ENCODE measurements at places on chromosomes 1 and 21. TPM values are rescaled to one million over a fixed set of nuclear protein-coding genes. Genes with fewer than 3 reads are reported as not detected.

Gene PRRX1
- total RNA-seq: 113 TPM

Gene DLGAP3
- 0.12 TPM for total RNA-seq

Gene OLFML3
- total RNA-seq: 64.8 TPM

Gene LIN28A
- total RNA-seq: not detected

Gene G0S2
- 168 TPM for total RNA-seq

Gene CR1
- total RNA-seq: not detected

Gene C1orf167
- 0.24 TPM for total RNA-seq

Gene CDA
- not detected for total RNA-seq

Gene ACADM
- 28.3 TPM for total RNA-seq

Gene RGS18
- total RNA-seq: not detected

Gene IGSF9
- not detected for total RNA-seq

Gene TRIM46
- 1.3 TPM for total RNA-seq

Gene FMO2
- total RNA-seq: 98.5 TPM

Gene S100A14
- total RNA-seq: not detected

Gene ATP1A2
- 1.8 TPM for total RNA-seq

Gene OLFML2B
- 44.1 TPM for total RNA-seq

Gene FLG2
- not detected for total RNA-seq

Gene RHBDL2
- not detected for total RNA-seq

Gene GNG12
- 129 TPM for total RNA-seq

Gene RAP1GAP
- total RNA-seq: 0.29 TPM

Gene DCST1
- total RNA-seq: not detected

Gene YBX1
- total RNA-seq: 528 TPM

Gene C1orf210
- not detected for total RNA-seq

Gene CD34
- total RNA-seq: 6.1 TPM

Gene FBXO42
- total RNA-seq: 10.2 TPM

Gene B3GALT5
- total RNA-seq: not detected

Gene VASH2
- 0.54 TPM for total RNA-seq

Gene TFF3
- not detected for total RNA-seq

Gene RHBG
- total RNA-seq: not detected

Gene OR6F1
- total RNA-seq: not detected

Gene CELA3B
- total RNA-seq: not detected

Gene C4BPB
- not detected for total RNA-seq

Gene EDARADD
- total RNA-seq: not detected

Gene ZNF648
- total RNA-seq: not detected

Gene ZNHIT6
- 13.1 TPM for total RNA-seq

Gene RIMKLA
- total RNA-seq: not detected

Gene SLC26A9
- total RNA-seq: not detected

Gene LRRC7
- not detected for total RNA-seq

Gene B3GALT2
- not detected for total RNA-seq

Gene ELAPOR1
- total RNA-seq: 0.06 TPM

Gene KISS1
- not detected for total RNA-seq

Gene NT5C1A
- not detected for total RNA-seq

Gene TMIGD3
- total RNA-seq: not detected

Gene MYCL
- total RNA-seq: not detected

Gene SLC25A34
- 0.06 TPM for total RNA-seq

Gene PEAR1
- 7.7 TPM for total RNA-seq

Gene FNBP1L
- 23.1 TPM for total RNA-seq

Gene TNFAIP8L2
- 0.19 TPM for total RNA-seq

Gene CFHR3
- total RNA-seq: 0.31 TPM

Gene ALX3
- not detected for total RNA-seq

Gene RIIAD1
- not detected for total RNA-seq

Gene DCST2
- 0.06 TPM for total RNA-seq

Gene CD164L2
- not detected for total RNA-seq

Gene DPYD
- total RNA-seq: 80.1 TPM

Gene TRIM67
- 0.15 TPM for total RNA-seq

Gene HJV
- not detected for total RNA-seq

Gene S100A8
- not detected for total RNA-seq

Gene SYDE2
- total RNA-seq: 0.59 TPM

Gene RUNX3
- not detected for total RNA-seq

Gene AZIN2
- total RNA-seq: 1.2 TPM
